Amniotic stem cell (primary cell): ENCODE measurements at places on chromosomes 4 and X.
A peak's percentile ranks its signal among the peaks of the same experiment; 100 is the strongest.

DNA sequence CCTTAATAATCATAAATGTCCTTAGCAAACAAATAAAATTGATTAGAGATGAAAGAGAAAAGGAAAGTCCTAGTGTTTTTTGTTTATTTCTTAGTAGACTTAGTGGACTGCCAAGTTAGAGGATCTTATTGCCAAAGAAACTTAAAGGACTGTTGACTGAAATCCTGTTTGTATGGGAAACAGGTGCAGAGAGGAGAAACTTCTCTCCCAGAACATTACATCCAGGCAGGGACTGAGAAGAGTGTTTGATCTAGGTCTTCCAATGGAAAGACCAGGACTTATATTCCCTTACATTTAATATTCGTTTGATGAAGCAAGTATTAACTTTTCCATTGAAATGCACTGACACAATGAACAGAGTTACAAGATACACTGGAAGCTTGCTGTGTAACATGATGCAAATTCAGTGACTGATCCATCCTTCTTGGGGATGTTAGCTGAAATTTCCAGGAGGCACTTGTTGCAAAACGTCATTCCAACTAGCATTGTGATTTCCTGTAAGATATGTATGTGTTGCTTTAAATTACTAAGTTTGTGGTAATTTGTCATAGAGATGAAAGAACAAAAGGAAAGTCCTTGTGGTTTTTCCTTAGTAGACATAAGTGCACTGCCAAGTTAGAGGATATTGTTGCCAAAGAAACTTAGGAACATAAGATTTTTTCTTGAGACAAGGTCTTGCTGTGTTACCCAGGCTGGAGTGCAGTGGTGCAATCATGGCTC, 505.6 kb downstream of the STIM2 start:
- DNase-seq: no peak

DNA sequence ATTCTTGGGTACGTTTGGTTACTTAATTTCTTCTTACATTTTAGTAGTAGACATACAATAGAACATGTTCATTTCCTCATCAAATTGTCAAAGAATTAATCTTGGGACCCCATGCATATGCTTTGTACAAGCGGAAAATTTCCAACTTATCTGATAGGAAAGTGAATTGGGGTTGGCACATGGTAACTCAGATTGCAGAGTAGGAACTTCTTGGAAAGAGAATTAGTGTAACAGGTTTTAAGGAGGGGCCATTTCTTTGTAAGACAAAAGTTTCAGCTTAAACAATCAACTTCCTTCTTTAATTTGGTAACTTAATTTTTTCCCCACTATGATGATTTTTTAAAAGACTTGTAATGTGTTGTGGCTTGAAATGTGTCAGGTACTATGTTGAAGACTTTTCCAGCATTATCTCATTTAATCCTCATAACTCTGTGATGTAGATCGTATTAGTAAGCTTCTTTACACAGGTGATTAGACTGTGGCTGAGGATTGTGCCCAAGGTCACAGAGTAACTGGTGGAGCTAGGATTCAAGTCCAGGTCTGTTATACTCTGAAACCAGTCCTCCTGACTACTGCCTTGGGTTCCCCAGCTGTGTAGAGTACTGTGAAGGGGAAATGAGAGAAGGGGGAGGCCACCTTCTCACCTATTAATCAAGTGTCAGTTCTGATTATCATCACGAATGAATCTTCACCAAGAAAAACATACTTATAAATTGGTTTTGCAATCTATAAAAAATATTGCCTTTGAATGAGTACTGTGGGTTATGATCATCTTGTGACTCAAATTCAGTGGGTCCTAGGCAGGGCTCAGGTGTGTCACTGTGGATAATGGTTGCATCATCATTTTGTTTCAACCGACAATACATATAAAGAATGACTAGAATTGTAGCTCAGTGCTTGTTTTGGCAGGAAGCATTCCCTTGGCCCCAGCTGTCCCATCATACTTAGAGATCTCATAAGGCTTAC, 4.3 kb downstream of the GK start:
- DNase-seq: no peak

GRCh38 chr4:42460043-42460442, 62.8 kb downstream of the SHISA3 start:
- no peak for DNase-seq

- DNase-seq: no peak
Observed at GRCh38 chr4:42310806-42311205, 86.5 kb upstream of the SHISA3 start.

DNA sequence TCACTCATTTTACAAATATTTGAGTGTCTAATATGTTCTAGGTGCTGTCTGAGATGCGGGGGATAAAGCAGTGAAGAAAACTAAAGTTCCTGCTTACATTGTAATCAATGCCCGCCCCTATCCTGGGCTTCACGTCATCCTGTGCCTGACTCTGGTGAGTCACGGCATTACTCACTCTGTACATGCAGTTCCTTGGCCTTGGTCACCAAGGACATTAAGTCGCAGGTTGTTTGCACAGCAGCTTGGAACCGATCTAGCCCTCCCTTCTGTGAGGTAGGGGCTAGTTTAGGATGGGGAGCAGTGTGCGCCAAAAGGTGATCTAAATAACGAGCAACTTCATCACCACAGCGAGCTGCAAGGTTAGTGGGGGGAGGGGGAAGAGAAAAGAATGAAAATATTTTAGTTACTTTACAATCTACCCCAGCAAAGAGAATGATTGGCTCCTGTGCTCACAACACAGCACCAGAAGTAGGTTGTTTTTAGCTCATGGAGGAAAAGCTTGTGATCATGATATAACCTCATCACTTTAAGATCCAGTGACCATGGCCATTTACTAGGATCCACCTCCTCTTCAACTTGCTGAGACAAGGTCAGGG, 48.0 kb upstream of the HDAC8 start:
- DNase-seq: peak; percentile 53

DNA sequence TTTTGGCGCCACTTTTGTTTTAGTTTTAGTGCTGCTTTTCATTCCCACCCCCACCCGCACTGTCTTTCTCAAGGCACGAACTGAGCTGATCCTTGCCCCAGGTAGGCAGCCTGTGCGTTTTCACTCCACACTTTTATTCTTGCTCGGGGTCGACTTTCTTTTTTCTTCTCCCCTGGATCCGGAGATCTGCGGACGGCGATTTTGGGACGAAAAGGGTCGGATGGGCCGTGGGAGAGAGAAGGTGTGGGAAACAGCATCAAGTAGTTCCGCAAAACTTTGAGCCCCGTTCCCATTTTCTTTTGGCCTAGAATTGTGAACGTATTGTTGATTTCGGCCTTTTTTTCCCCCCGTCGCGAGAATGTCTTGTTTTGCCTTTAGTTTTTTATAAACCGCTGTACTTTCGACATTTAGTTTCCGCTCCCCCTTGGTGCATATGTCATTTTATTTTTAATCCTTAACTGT, 531 bp downstream of the STAG2 start:
- DNase-seq: no peak

DNA sequence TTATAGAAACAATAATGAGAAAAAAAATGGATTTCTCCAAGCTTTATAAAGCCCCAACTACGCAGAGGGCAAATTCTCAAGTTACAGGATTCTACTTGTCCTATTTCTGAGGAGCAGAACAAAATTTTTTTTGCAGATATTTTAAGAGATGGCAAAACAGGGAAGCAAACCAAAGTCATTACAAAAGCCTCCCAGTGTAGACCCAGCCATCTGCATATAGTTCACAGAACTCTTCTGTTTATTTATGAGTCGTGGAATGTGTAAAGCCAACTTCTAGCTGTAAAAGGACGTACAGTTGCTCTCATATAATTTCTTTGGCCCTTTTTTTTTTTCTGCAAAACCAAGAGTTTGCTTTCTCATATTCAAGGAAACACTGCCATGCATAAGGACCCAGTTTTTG, 120.4 kb downstream of the PCDH7 start:
- DNase-seq: no peak

GRCh38 chrX:17703201-17703600, 34.1 kb upstream of the SCML1 start:
- no peak for DNase-seq

- DNase-seq: no peak
Observed at GRCh38 chr4:82801910-82802521, 3.4 kb upstream of the SCD5 start.

DNA sequence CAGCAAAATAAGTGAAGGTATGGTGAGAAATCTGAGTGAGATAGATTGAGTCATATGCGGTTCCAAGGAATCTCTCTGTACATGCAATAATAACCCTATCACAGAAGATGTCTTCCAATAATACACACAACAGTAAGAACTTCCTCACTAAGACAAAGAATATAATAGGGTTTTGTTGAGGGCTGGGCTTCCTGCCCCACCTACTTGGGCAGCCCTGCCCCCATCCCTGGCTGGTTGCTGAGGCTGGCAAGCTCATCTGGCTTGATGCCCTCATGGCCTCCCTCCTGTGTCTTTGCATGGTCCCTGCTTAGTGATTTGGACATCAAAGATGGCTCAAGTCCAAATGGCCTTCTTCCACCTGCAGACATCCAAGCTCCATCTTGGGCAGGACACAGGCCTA, 2.7 kb downstream of the GEMIN8 start:
- DNase-seq: no peak

- no peak for DNase-seq
Observed at GRCh38 chr4:83686166-83686565, 150.3 kb downstream of the GPAT3 start.

DNA sequence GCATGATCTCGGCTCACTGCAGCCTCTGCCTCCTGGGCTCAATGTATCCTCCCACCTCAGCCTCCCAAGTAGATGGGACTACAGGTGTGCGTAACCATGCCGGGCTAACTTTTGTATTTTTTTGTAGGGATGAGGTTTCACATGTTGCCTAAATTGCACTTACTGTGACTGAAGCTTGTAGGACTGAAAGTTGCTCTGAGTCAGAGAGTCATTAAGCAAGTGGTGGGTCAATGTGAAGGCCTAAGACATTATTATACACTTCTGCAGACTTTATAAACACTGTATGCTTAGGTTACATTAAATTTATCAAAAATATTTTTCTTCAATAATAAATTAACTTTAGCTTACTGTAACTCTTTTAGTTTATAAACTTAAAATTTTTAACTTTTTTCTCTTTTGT, 170.2 kb downstream of the FAT4 start:
- DNase-seq: no peak

DNA sequence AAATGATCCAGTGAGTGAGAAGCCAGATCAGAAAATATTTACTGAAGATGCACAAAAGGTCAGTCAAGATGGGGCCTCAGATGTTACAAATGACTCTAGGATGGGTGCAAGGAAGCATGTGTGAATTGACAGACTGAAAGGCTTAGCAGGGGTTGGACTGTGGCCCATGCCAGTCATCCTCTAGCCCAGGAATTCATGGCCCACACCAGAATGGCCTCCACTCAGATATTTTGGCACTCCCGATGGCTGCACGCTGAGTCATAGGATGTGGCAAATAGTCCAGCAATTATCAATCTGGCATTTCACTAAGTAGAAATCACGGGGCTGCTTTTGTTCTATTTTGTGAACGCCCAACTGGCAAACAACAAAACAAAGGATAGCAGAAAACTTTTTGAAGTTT, 406.5 kb downstream of the IQCM start:
- peak; percentile 8 for DNase-seq

DNA sequence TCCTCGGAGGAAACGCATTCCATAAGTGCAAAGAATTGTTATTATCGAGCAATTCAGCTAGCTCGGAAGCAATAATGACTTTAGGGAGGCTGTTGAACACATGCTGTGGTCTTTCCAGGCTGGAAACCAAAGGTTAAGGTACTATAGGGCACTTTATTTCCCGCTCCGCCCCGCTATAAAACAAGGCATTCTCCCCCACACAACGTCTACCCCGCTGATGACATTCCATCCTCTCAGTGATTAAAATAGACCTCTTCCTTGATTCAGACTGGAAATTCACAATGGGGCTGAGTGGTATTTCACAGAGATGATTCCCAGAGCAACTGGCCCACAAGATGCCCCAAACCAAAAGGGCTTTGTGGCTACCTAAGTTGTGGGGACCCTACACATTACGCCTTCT, 196.4 kb downstream of the STIM2 start:
- DNase-seq: no peak

- DNase-seq: no peak
Observed at GRCh38 chr4:112859456-112860184, 189.8 kb upstream of the ANK2 start.

DNA sequence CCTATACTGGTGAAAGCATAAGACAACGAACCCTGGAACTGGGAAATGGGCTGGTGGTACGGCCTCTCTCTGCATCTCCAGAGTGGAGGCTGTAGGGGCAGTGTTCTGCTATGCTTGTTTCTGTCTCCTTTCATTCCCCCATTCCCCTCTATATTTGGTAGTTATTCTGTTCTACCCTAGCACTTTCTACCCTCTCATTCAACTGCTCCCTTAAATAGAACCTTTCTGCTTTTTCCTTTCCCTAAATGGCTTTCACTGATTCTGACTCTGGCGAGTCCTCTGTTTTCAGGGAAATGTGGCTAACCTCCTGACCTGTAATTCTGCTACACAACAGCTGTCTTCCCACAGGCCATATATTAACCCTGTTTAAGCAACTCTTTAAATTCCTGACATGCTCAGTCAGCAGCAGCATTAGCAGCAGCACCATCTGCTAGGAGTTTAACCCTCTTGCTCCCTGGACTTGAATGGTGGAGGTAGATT, 94.2 kb downstream of the CXCL13 start:
- DNase-seq: peak; percentile 0

GRCh38 chr4:74501579-74501978, 56.6 kb downstream of the AREG start:
- DNase-seq: peak; percentile 33

DNA sequence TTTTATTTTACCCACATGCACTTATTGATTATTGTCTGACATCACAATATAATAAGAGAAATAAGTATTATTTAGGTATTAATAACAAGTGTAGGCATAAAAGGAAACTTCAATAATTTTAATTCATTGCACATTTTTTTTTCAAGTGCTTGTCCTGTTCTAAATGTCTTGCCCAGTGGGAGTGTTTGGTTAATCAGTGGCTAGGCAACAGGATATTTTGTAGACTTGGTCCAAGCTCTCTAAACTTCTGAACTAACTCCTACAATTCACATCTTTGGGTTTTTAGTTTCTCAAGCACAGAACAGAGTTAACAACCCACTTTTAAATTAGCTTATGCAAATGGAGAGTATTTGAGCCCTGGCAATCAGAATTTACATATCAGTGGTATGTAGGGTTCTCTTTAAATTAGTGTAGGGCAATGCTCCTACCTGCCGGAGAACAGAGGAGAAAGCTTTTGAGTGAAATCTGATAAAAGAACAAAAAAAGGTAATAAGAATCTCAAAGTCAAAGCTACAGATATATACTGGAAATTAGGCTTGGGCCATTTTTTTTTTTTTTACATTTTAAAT, 353.5 kb downstream of the ADGRL3 start:
- DNase-seq: no peak

GRCh38 chr4:54516556-54517215, 141.1 kb upstream of the KIT start:
- no peak for DNase-seq

- no peak for DNase-seq
Observed at GRCh38 chrX:19670321-19670750, 155.0 kb upstream of the MAP3K15 start.
